ENCODE measurements at places on chromosomes 11 and 22. TPM values are rescaled to one million over a fixed set of nuclear protein-coding genes. Genes with fewer than 3 reads are reported as not detected.

Gene SIPA1
- polyA plus RNA-seq, result 30.1 TPM

Gene PGGHG
- polyA plus RNA-seq, result 8.6 TPM

DNA sequence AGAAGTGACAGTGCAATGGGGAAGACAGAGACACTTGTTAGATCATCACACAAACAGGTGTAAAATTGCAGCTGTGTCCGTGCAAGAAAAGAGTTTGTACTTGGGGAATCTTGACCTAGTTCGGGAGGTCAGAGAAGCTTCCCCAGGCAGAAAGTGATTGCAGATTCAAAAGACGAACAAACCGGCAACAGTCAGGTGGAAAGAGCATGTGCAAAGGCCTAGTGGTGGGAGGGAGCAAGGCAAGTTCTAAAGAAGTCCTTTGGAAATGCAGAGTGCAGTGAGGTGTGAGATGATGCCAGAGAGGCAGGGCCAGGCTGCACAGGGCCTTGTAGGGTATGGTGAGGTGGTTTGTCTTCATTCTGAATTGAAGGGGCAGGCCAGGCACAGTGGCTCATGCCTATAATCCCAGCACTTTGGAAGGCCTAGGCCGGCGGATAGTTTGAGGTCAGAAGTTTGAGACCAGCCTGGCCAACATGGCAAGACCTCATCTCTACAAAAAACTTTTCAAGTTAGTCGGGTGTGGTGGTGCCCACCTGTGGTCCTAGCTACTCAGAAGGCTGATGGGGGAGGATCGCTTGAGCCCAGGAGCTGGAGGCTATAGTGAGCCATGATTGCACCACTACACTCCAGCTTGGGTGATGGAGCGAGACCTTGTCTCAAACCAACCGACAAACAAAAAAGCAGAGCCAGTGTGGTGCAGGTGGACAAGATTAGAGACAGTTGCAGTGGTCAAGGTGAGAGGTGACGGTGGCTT is 1.9 kb upstream of the ESS2 start:
- no peak for DNase-seq

DNA sequence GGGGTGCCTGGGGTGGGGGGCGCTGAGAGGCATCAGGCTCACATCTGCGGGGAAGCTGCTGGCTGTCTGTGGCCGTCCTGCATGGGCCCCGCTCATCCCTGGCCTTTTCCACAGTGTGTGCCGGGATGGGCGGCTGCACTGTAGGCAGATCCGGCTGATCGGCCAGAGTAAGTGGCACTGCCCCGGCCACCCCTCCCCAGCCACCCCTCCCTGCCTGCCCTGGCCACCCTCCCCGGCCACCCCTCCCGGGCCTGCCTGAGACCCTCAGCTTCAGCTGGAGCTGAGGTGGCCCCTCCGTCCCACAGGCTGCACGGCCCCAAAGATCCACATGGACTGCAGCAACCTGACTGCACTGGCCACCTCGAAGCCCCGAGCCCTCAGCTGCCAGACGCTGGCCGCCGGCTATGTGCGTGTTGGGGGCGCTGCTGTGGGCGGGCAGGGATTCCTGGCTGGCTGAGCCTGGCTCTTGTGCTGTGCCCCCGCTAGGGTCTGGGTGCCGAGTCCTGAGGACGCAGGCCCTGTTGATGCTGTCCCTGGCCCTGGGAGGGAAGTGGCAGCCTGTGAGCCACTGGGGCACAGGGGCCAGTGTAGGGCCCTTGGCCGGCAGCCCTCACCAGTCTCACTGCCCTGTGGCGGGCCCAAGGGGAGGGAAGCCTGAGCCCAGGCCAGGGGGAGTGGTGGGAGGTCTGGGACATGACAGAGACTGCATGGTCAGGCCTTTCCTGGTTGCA is 10.9 kb downstream of the MUC2 start:
- no peak for DNase-seq

DNA sequence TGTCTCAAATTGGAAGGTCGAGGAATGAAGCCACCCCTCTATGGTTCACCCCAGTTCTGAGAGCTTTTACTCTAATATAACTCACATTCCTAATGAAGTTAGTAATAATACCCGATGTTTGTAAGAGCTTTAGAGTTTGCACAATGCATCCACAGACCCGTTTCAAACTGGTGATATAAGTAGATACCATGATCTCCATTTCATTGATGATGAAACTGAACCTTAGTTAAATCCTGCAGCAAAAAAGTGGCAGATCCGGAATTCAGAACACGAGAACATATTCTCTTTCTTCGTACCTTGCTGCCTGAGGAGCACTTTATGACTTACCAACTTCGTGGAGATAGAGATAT is 757 bp upstream of the RBFOX2 start:
- no peak for DNase-seq

Gene SYT8
- polyA plus RNA-seq, result 0.26 TPM

Gene ATL3
- polyA plus RNA-seq, result 16.0 TPM

GRCh38 chr11:126165757-126166156 is 45.7 kb downstream of the RPUSD4 start:
- no peak for DNase-seq

Gene OR51G2
- polyA plus RNA-seq, result not detected

Gene DERL3
- polyA plus RNA-seq, result 0.71 TPM

DNA sequence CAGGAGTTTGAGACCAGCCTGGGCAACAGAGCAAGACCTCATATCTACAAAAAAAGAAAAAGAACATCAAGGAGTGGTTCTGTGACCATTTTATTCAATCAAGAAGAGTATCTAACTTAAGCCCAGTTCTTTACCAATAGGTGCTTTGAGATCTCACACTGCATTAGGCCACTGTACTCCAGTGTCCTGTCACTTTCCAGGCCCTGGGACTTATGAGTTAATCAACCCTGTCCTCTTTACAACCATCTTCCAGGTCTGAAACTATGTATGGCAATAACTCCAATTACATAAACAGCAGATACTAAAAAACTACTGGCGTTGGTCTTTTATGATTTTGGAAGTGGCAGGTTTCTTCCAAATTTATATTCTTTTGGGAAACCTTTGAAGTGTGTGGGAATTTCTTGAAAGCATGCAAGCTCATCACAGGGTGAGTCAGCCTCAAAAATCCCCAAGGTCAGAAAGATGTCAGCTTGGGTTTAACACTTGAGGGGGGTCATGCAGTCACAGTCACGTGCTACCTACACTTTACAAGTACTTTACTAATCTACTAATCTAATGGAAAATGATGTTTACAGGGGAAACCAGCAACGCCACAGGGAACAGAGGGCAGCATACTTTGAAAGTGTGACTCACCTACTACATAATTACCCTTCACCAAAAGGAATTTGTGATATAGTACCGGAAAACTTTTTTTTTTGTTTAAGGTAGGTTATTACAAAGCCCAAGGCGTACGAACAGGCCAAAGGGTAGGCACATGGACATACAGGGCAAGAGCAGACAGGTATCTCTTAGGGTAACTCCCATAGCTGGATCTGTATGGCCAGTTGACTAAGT is 15.6 kb downstream of the PISD start:
- peak; percentile 75 for DNase-seq

DNA sequence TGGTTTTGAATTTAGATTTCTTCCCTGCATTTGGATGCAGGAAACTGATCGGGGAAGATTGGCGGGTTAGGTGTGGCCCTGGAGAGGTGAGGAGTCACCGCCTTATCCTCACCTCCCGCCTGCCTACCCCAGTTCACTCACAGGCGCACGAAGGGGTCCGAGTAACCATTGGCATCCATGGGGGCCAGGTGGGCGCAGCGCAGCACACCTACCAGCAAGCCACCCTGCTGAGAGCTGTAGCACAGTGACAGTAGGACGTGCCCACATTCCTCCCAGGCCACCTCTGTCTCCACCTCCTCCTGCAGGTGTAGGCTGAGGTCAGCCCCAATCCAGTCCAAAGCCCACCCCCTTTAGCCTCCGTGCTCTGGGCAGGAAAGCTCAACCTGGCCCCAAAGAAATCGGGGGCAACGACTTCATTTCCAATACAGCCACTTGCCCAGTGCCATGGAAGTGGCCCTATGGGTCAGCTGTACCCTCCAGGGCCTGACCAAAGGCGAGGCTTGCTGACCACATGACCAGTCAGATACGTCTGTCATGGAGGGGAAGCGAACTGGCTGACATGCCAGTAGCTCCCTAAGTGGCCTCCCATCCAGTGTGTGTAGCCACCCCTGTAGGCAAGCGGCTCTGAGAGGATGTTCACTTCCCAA is 6.7 kb downstream of the NDUFV1 start:
- no peak for DNase-seq

Gene SPI1
- polyA plus RNA-seq, result 4.9 TPM

GRCh38 chr11:102974552-102975280 is 19.2 kb upstream of the MMP13 start:
- peak; percentile 45 for DNase-seq

- no peak for DNase-seq
Observed at GRCh38 chr11:69293087-69293486, 868 bp upstream of the MYEOV start.

GRCh38 chr11:92941676-92942571 is 27.5 kb upstream of the MTNR1B start:
- DNase-seq, result peak; percentile 18

DNA sequence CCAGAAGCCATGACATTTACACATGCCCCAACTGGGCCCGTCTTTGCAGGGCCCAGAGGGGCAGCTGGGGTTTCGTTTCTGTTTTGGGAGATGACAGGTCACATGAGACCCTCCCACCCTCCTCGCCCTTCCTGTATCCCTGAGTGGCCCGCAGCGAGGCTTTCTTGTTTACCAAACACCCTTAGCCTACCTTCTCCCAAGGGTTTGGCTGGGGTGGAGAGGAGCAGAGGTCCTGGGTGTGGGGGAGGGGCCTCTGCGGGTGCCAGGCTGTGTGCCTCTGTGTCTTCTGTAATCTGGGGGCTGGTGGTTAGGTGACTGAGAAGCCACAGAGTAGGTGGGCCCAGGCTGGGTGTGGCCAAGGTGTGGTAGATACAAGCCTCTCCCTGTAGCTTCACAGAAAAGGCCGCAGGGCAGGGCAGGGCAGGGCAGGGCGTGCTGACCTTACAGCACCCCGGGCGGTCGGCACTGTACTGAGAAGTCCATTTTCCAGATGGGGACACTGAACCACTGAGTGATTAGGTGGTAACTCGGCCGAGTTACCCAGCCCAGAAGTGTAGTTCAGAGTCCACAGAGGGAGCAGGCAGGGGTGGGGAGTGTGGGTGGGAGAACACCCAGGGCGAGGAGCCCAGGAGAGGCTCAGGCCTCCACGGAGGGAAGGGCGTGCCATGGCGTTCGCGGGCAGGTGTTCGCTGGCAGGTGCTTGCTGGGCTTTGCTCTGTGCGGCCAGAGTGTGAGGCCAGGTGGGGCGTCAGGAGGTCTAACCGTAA is 8.7 kb downstream of the PRR5 start:
- no peak for DNase-seq

Gene MUC5B
- 0.12 TPM for polyA plus RNA-seq
